ENCODE measurements at places on chromosomes 7 and 10.

DNA sequence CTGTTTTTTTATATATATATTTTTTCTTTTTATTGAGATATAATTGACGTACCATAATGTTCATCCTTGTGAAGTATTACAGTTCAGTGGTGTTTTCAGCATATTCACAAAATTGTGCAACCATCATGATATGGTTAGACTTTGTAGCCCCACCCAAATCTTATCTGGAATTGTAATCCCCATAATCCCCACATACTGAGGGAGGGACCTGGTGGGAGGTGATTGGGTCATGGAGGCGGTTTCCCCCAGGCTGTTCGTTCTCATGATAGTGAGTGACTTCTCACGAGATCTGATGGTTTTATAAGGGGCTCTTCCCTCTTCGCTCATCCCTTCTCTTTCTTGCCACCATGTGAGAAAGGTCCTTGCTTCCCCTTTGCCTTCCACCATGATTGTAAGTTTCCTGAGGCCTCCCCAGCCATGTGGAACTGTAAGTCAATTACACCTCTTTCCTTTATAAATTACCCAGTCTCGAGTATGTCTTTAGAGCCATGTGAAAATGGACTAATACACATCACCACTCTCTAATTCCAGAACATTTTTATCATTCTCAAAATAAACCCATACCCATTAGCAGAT is 73.9 kb upstream of the SMNDC1 start:
- DNase-seq: no peak

- no peak for DNase-seq
These were observed 77.2 kb upstream of the PALS2 start for GRCh38 chr7:24496036-24496435.

DNA sequence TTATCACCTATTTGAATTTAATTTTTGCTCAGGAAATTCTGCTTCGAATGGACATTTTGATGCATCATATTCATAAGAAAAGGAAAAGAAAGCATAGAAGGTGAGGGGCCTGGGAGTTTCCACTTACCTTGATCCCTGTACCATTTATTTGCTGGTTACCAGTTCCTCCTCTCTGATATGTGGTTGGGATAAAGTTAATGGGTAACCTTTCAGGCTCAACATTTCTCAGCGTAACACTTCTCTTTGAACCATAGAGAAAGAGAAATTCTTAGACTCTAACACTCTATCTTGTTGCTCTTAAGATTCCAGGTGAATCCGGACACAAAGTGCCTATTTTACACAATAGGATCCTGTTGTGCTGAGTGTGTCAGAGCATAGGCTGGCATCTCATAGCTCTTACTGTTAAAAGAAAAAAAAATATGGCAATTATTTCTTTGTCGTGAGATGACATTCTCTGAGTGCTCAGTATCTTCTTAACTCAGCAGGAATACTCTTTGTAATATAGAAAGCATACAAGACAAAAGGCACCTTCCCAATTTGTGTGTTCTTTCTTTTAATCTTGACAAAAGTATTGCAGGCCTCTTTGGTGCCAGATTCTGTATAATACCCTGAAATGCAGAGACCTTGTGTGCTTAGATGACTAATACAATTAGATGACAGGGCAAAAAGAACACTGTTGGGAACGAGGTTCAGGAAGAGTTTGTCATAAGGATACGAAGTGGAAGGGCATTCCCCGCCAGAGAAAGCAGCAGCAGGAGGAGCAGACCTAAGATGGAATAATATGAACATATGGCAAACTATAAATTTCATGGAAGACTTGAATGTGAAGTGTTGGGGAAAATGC is 689.6 kb downstream of the NRG3 start:
- DNase-seq: no peak

DNA sequence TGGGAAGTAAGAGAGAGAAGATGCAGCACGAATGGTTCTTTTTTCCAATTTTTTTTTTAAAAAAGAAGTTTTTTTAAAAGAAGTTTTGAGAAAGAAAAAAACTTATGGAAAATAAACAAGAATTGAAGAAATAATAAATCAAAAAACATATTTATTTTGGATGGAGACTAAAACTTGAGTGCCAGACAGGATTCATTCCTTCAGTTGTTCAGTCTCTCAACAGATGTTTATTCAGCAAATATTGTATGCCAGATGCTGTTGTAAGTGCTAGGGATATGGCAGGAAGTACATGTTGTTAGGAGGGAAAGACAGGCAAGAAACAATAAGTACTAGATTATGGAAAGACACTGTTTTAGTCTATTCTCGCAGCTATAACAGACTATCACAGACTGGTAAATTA is 750.7 kb upstream of the PHF14 start:
- DNase-seq: no peak

- no peak for DNase-seq
These were observed 260.9 kb upstream of the FZD8 start for GRCh38 chr10:35903021-35903420.

Measured in GM04504 (cell line).